Activated CD4-positive, alpha-beta T cell treated with anti-CD3 and anti-CD28 coated beads, Interleukin-2, Interleukin-6, amounts not matched to agents 100 ng/mL and 50 ng/mL, durations not matched to agents 16 hours and 8 hours (primary cell): ENCODE measurements at places on chromosomes 6 and 20.
A peak's percentile ranks its signal among the peaks of the same experiment; 100 is the strongest.

DNA sequence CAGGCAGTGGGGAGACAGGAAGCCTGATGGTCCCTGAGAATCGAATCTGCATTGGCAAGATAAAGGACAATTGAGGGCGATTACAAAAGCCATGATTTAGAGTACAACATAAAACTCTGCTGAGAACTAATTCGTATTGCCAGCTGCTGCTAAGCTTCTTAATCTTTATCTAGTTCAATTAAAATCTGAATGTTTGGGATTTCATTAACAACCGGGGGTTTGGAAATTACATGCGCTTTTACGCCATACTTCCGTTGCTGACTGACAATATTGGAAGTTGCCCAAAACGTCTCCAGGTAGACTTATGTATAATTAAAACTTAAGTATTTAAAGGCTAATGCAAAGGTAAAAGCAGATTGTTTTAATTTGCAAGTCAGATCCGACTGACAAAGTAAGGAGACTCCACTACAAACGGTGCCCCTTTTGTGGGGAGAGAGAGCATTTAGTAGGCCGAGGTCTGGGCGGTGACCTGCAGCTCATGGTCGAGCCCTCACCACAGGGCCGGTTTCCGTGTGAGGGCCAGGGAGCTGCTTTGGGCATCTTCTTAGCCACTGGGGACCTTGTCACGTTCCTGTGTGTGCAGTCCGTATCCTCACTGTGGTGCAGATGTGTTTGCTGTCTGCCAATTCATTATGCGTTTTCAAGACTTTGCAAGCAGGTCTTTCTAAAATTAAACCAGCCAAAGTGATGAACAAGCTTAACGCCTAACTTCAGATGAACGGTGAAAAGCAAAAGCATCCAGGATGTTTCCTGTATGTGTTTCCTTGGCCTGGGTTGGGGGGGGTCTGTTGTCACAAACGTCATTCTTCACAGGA, 49.9 kb downstream of the CDH4 start:
- no peak for DNase-seq

- DNase-seq = peak; percentile 43
Measured at GRCh38 chr6:34237316-34237721, 646 bp downstream of the HMGA1 start.

DNA sequence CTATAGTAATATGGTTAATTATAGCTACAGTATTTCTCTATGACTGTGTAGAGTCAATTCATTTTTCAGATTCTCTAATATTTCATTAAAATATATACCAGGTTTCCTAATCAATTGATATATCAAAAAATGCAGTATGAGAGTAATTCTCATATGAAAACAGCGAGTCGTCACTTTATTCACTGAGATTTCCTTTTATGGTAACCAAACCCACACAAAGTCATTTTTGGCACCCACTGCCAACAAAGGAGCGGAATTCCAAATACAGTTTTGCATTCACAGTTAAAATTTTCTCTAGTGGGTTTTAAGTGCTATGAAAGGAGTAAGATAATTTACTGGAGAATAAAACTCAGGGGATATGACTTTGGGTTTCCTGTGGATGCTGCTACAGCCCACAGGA, 163.8 kb downstream of the HIVEP2 start:
- DNase-seq = no peak

- DNase-seq = no peak
Measured at GRCh38 chr6:41689171-41690008, 46.0 kb downstream of the TFEB start.

DNA sequence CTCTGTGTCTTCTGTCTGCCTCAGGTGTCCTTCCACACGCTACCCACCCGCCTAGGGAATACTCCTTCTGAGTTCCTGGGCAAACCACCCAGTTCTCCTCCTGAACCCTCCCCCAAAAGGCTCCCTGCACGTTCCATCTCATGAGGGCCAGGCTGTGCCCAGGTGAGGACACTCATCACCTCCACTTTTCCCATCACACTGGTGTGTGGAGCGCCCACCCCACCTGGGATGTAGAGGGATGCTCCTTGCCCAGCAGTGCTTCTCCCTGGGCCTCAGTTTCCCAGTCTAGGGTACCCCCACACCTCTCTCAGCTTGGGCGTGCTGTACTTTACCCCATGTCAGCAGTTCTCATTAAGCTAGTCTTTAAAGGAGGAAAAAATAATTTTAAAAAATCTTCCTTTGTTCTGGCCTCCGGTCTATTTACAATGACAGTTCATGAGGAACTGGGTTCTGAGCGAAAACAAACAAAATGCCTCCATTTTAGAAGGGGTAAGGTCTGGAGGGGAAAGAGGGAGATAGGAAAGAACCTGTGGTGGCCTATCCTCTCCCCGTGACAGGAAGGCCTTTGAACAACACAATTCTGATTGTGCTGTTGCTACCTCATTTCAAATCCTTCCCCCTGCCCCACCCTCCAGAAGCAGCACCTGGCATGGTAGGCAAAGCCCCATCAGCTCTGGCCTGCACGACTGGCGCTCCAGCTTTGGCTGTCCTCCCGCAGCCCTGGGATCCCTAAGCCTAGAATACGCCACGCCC, 1.7 kb upstream of the C20orf203 start:
- no peak for DNase-seq

- DNase-seq = no peak
Measured at GRCh38 chr6:50821441-50822077, 2.9 kb downstream of the TFAP2B start.
